ENCODE measurements at places on chromosomes 2 and 18. TPM values are rescaled to one million over a fixed set of nuclear protein-coding genes. Genes with fewer than 3 reads are reported as not detected.

DNA sequence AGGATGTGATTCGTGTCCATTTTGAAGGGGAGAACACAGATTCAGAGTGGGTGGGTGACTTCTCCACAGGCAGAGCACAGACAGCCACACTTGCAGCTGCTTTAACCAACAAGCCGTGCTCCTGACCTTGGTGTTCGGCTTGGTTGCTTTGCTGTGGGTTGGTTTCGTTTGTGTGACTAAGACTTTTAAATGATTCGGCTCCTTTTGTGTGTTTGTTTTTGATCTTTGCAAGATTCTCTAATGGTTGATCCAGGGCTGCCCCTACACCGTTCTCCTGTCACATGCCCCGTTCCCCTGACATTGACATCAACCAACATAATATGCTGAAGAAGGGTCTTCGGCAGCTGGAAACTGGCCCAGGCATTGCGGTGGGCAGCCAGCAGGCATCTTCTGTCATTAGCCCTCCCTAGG lies 95.9 kb upstream of the MBOAT2 start:
- DNase-seq: peak; percentile 54

Gene SETBP1
- 2.1 TPM for total RNA-seq

DNA sequence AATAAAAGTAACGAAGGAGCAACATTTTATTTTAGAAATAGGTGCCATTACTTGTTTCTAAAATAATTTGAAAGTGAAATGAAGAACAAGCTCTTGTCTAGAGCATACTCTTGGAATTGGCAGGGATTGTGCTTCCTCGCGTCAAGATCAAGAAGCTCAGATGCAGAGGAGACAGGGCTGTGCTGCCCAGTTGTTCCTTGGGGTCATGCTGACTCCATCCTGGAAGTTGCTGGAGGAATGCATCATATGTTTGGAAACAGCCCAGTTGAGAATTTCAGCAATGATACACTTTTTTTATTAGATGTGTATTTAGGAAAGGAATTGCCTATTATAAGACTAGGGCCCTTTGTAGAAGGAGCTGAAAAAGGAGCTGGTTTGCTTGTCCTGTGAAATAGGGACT lies 17.2 kb downstream of the LTBP1 start:
- no peak for DNase-seq

Gene TEX261
- total RNA-seq: 60.1 TPM

- no peak for DNase-seq
These were observed 137.7 kb upstream of the MSH6 start for GRCh38 chr2:47645246-47645645.

- no peak for DNase-seq
These were observed 9.0 kb upstream of the HAAO start for GRCh38 chr2:42801381-42801780.

GRCh38 chr2:210687786-210688470 lies 131.5 kb downstream of the CPS1 start:
- no peak for DNase-seq

Gene KCNIP3
- total RNA-seq: 1.6 TPM

- peak; percentile 36 for DNase-seq
These were observed 112.6 kb upstream of the PXDN start for GRCh38 chr2:1856922-1857321.

DNA sequence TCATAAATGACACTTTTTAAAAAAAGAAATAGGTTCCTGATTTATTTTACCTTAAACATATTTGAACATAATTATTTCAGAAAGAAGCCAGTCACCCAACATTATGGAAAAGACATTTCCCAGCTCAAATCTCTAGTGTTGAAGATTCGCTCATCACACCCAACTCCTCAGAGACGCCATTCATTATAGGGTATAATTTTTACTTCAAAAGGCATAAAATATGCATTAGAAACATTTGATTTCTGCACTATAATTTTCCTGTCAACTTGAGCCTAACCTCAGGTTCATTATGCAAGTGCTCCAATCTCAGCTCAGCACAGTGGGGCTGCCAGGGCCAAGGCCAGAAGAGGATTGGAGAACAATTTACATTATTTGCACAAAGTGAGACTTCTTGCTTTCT lies 58.8 kb upstream of the TTN start:
- DNase-seq: no peak

DNA sequence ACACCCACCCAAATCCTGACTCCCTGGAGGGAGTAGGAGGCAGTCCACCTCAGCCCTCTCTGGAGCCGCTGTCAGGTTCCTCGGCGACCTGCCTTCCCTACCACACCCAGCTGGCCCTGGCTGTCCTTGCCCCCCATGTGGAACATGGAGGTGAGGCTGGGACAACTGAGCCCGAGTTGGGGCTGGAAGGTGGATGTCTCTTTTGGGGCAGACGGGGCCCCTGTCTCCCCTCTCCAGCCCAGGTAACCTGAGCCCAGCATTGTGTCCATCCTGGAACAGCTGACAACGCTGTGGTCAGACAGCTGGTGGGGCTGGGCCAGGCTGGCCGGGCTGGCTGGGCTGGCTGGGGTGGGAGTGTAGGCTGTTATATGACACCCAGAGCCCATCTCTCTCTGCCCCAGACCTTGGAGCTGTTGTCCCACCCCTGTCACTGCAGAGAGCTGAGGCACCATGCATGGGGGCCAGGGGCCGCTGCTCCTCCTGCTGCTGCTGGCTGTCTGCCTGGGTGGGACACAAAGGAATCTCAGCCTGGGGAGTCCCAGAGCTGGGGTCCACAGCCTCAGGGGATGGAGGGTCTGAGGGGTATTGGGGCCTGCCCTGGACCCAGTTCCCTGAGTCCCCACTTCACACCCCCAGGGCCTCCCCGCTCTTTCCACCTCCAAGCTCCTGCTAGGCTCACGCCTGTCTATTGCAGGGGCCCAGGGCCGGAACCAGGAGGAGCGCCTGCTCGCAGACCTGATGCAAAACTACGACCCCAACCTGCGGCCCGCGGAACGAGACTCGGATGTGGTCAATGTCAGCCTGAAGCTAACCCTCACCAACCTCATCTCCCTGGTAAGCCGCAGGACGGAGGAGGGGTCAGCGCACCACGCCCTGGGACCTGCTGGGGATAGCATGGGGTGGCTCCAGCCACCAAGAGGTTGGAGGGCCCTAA lies at the start of gene CHRNG:
Gene CHRNG (plus strand): TSS at position 395 of the 934 bp plus-strand sequence. CDS start 56 bp downstream, at position 451.
- DNase-seq: no peak

Gene GULP1
- total RNA-seq: 21.8 TPM

Gene POLR1A
- 16.8 TPM for total RNA-seq
